Transverse colon (tissue), 4 donors: ENCODE measurements at places on chromosomes 6 and 20. TPM values are rescaled to one million over a fixed set of nuclear protein-coding genes. Genes with fewer than 3 reads are reported as not detected.

Gene SLC25A27
- 19.2 TPM for total RNA-seq

DNA sequence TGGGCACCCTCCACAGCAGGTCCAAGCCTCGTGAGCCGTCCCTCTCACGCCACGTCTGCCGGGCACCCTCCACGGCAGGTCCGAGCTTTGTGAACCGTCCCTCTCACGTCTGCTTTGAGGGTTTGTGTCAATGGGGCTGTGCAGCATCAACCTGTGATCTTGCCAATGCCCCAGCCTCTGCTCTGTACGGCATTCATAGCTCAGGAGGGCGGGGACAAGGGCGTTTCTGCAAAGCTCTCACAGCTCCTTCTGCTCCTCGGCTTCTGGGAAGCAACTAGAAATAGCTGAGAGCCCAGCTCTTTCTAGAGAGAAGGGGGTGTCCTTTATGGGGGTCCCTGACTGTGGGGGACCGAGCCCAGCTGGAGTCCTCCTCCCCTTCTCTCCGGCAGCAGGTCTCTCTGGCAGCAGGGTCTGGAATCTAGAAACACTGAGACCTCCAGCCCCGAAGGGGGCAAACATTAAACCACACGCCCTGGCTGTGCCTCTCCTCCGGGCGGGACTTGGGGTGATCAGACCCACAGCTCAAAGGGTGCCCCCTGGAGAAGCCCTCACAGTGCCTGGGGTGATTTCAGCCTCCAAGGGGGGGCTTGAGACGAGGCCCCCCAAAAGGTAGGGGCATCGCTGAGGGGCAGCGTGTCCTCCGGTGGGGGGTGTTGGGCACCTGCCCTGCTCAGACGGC lies 41.2 kb upstream of the CHRNA4 start:
- no peak for DNase-seq

Gene THBD
- 30.3 TPM for total RNA-seq

Gene SIRPD
- total RNA-seq: not detected

DNA sequence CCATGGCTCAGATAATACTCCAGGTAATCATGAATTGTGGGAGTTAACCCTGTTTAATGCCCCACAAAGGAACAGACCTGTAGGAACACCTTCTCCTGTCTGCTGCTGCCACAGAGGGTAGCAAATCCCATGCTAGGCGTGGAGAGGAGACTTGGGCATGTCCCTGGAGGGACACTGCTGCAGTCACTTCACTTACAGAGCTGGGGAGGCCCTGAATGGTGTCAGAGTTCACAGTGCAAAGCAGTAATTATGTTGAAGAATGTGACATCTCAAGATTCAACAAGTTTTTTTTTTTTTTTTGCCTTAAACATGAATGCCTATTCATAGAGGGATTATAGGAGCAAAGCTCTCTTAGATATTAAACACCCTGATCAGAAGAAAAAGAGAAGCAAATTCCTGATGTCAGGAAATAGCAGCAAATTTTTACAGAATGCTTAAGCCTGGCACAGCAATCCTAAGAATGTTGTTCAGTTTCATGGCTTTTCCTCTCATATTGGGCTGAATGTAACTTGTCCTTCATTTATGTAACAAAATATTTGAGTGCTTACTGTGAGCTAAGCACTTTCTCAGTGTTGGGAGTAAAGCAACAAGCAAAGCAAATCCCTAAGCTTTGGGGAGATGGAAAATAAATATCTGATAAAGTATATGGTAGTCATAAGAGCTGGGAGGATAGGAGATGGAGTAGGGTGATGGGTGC lies 45.0 kb downstream of the CARMIL1 start:
- DNase-seq: no peak

DNA sequence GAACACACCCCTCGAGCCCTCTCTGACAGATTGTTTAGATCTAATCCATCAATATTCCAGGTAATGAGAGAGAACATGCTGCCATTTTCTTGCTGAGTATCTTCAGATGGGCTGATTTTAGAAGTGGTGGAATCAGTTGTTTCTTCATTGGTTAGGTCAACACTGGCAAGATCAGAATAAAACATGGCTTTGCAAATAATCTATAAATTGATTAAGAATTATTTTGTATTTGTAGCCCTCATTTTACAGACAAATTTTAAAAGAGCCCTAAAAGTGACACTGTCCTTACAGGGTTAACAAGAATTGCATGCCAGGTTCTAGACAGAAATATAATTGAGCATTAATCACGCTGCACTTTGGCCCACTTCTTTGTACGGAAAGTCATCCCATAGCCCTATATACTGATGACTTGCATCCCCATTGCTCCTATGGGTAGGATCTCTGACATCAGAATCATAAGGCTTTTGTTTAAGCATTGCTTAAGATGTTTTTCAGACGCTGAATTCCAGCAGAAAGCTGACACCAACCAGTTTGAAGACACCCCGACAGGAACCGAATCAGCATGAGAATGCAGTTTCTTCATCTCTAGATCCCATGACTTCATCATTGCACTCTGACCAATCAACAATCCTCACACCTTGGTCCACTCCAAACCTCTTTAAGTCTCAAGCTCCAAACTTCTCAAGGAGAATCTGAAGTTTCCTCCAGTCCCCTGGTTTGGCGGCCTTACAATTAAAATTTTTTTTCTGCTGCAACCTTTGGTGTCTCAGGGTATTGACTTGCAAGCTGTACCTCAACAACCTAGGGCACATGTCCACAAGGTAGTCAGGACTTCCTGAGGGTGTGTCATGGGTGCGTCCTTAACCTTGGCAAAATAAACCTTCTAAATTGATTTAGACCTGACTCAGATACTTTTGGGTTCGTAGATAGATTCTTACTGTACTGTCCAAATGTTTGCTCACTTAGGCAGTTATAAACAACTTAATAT lies 7.8 kb downstream of the TDP2 start:
- peak; percentile 56 for DNase-seq

Gene ASIP
- not detected for total RNA-seq

Gene LY6G6F
- total RNA-seq: not detected

Gene TLDC2
- total RNA-seq: 26.1 TPM

Gene MRAP2
- total RNA-seq: 4.8 TPM

Gene TSPO2
- total RNA-seq: not detected

Gene HSPA1L
- total RNA-seq: 0.68 TPM

GRCh38 chr20:48903705-48904104 lies 17.8 kb upstream of the ARFGEF2 start:
- DNase-seq: no peak

GRCh38 chr6:120384671-120385070 lies 949.6 kb downstream of the TBC1D32 start:
- DNase-seq: no peak

- no peak for DNase-seq
Measured at GRCh38 chr6:167952512-167952859, 45.0 kb upstream of the KIF25 start.

- no peak for DNase-seq
Measured at GRCh38 chr6:11067348-11067747, 23.2 kb upstream of the ELOVL2 start.

Gene BACH2
- 0.20 TPM for total RNA-seq

DNA sequence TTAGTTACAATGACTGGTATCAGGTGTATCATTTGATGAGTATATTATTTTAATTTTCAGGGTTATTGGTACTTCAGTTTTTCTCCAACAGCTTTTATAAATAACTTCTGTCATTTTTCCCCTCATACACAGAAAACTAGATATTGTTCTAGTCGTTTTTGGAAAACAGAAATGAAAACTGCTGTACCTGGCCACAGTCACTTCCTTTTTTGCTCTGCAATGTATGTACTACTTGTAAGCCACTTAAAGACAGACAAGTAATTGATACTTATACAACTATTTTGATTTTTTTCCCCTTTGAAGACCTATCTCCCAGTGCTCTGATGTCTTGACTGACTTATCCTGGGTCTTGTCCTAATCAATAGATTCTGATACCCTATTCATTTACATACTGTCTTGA lies 218.6 kb upstream of the RUNX2 start:
- no peak for DNase-seq

Gene EYA2
- 17.5 TPM for total RNA-seq

GRCh38 chr6:27630727-27631608 lies 158.1 kb upstream of the ZNF184 start:
- DNase-seq: peak; percentile 20

Gene ENPP5
- 5.5 TPM for total RNA-seq

GRCh38 chr6:32204268-32204715 lies 11.8 kb upstream of the GPSM3 start:
- no peak for DNase-seq

Gene KCNK16
- total RNA-seq: not detected

DNA sequence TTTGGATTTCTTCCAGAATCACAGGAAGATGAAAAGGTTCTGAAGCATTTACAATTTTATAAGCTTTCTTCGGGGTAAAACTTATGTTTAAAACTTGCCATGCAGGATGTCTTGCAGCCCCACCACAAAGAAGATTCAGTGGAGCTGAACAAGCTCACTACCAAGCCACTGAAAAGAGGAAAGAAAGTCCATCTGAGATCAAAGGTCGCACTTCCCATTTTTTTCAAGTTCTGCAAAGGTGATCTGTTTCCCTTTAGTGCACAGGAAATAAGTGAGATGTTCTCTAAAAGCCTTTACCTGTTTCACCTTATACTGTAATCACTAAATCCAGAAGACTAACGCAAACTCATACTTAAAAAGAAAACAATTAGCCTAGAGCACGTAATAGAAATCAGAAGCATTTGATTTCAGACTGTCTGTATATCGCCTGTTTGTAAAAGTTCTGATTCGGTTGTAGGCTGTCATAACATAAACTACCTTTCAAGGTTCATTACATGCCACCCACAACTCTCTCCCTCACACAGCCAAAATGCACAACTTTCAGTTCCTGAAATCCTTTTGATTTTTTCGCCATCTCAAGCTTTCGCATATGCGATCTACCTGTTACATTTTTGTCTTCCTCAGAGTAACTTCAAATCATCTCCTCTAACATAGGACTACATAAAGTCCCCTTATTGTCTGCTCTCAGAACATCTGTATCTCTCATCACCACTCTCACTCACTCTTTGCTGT lies 1.8 kb downstream of the ECHDC1 start:
- no peak for DNase-seq

Gene VGLL2
- not detected for total RNA-seq

Gene SPTLC3
- 11.6 TPM for total RNA-seq

DNA sequence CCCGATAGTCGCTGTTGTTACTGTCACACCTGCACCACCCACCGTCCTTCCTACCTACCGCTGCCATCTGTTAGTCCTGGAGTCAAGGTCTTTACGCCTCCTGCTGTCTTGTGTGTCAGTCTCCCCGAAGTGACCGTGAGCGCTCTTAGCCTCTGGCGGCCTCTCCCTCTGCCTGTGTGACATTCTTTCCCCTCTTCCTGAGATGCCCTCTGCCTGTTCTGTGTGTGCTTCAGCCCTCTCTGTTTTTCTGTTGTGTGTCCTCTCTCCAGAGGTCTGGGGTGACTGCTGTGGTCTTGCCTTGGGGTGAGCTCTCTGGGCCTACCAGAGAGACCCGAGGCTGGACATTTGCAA lies 54.9 kb downstream of the TCP11 start:
- DNase-seq: no peak

DNA sequence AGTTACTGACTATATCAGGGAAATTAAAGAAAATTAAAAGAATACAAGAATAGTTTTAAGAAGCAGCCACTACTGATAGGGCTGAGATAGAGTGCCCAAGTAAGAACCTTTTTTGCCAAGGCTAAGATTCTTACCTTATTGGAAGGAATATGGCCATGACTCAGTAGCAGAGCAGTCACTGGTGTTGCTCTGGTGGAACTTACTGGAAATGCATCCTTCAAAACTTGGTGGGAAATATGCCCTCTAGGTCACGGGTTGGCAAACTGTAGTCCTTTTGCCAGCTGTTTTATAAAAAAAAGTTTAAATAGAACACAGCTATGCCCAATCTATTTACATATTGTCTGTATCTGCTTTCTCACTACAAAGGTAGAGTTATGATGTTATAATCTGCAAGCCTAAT lies 6.0 kb downstream of the HSF2 start:
- no peak for DNase-seq

DNA sequence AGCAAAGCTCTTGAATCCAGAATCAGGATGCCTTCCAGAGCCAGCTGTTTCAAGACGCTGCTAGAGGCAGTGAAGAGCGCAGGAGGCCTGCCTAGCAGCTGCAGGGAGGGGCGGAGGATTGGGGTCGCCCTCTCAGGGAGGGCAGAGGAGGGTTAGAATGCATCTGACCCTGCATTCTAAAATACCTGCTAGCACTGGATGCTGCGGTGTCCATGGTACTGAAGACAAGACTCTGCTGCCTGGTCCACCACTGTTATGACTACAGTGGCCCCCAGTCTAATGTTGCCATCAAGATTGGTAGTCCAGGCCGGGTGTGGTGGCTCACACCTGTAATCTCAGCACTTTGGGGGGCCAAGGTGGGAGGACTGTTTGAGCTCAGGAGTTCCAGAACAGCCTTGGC lies 193.7 kb upstream of the PROKR2 start:
- DNase-seq: no peak

DNA sequence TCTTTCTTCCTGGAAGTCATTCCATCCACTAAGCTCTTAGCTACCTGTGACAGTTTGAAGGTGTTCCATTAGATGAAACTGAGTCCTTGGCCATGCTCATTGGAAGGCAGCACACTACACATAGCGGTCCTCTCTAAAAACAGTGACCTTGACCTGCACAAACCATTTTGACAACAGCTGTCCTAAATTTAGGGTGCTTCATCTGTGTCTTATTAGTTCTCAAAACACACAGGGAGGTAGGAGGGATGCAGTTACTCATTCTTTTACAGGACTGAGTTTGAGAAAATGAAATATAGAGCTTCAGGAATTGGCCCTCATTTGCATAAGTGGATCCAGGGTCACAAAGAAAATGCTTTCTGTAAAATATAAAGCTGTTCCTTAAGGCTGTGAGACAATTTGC lies 20.4 kb upstream of the MAP3K4 start:
- DNase-seq: no peak

GRCh38 chr6:6474170-6474920 lies 114.2 kb upstream of the LY86 start:
- no peak for DNase-seq

Gene RAET1L
- total RNA-seq: not detected

DNA sequence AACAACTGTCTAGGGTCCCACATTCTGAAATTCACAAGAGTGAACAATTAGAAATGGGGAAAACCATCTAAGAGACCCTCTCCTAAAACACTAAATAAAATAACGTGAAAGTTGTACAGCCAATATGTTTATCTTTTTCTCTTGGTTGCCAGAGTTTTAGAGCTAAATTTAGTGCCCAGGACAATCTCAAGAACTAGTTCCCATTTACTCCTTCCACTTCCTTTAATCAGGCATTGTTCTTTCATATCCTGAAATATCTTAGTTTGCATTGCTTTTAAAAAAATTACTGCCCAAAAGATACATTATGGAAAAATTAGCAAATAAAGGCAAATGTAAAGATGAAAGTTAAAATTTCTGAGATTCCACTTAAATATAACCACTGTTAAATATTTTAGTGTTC lies 33.1 kb upstream of the UBR2 start:
- DNase-seq: no peak

Gene RIMS4
- total RNA-seq: not detected
